Esophagus squamous epithelium (tissue), 5 donors: ENCODE measurements at places on chromosomes 7 and 10.

DNA sequence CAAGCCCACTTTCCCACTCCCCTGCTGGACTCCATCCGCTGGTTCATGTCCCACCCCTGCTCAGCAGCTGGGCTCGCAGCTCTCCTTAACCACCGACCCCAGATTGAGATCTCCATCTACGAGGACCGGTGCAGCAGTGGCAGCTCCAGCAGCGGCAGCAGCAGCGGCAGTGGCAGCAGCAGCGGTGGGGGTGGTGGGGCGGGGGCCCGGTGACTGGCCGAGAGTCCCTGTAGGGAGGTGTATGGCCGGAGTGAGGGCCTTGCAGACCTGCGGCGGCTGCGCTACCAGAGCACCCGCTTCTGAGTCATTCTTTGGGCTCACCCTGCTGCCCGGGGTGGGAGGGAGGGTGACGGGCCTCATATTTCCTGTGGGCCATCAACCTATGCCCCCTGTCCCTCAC, 15.8 kb downstream of the GOLGA7B start:
- no peak for DNase-seq

DNA sequence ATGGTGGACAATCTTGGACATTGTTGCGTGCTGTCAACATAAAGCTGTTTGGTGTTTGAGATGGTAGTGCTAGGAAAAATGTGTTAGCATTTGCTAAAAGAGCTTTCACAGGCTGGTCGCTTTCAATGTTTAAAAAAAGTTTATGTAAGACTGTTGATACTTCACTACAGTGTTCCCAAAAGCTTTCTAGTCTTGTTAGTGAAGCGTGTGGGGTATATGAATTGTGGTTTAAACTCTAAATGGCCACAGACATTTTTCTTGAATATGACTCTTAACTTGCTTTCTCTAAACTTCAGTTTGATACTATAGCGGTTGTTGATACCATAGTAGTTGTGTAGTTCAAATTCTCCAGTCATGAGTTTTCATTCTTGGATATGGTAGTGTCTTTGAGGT, 44.9 kb downstream of the MCU start:
- no peak for DNase-seq

GRCh38 chr10:66983475-66983818, 57.6 kb downstream of the LRRTM3 start:
- no peak for DNase-seq

- DNase-seq, result no peak
These were observed 465.9 kb upstream of the CELF2 start for GRCh38 chr10:10551596-10552301.

DNA sequence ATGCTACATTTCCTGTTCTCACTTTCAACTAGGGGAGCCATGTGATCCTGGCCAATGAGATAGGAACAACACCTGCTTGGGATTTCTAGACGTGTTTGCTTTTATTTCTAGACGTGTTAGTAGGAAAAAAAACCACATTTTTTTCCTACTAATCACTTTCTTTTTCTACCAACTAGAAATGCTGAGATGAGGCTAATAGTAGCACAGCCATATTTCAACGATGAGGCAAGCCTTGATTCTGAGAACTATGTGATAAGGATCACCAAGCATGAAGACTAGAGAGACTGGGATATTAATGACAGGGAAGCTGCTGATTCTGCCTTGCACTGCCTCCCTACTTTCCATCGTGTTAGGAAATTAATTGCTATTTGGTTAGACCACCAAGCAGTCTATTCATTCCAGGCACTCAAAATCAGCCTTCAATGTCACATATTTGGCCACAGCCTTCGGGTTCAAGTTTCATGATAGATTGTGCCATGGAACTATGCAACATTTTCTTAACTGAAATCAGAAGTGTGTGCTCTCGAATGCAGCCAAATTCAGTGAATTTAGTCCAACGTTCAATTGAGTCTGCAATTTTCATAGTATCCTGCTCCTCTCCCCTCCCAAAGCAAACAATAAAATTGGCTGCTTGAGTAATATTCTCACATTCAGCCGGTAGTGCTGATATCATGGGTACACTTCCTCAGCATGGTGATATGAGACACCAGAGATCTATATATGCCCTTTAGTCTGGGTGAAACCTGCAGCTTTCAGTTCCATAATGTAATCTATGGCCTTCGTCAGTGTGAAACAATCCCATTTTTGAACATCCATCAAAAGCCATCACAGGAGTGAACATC, 98.1 kb downstream of the GPR37 start:
- no peak for DNase-seq

DNA sequence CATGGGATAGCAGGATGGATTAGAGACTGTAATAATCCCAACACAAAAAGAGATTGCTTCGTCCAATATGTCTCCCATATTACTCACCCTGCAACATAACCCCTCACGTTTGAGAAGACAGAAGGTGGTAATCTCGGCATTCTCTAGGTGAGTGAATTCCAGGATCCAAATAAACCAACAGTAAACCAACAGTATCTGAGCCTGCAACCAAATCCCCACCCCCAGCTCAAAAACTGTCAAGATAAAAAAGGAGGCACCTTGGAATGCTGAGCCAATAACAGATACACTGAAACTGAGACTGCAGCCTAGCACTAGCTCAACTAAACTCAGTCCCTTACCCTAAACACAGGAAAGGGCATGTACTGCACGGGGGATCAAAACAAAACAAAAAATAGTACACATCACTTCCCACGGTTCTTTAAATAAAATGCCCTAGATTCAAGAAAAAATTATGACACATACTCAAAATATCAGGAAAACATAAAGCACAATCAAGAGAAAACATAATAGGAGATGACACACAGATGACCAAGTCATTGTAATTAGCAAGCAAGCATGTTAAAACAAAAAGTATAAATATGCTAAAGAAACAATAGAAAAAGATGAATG, 28.0 kb downstream of the IPMK start:
- DNase-seq, result no peak

- DNase-seq, result no peak
These were observed 635.7 kb upstream of the ANKRD30A start for GRCh38 chr10:36489611-36490228.

GRCh38 chr10:50805981-50806622, 66.4 kb downstream of the ASAH2B start:
- DNase-seq, result no peak

GRCh38 chr7:135974667-135975066, 2.5 kb downstream of the MTPN start:
- no peak for DNase-seq

DNA sequence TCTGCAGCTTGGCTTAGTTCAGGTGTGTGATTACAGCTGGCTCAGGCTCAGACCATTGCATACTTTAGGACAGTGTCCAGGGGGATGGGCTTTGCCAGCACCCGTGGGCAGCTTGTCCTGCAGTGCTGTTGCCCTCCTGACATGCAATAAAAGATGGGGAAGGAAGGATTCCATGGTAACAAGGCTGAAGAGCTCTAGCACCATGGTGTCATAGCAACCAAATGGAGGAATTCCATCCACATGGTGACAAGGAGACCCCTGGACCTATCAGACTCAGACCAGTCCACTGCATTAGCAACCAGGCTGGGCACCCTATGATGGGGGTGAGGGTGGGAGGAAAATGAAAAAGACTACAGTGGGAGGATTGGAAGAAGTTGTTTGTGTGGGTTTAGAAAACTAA, 49.9 kb downstream of the SORCS3 start:
- no peak for DNase-seq

DNA sequence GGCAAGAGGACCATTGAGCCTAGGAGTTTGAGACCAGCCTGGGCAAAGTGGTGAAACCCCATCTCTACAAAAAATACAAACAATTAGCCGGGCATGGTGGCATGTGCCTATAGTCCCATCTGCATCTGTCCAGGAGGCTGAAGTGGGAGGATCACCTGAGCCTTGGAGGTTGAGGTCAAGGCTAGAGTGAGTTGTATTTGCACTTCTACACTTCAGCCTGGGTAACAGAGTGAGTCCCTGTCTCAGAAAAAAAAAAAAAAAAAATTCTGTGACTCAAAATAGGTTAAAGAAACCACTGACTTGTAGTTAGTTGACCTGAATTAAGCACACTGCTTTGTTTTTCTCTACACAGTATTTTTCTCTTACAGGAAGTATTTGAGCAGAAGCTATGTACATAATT, 74.4 kb downstream of the METTL2B start:
- no peak for DNase-seq

- no peak for DNase-seq
These were observed 826.3 kb upstream of the MBL2 start for GRCh38 chr10:53598914-53599313.

DNA sequence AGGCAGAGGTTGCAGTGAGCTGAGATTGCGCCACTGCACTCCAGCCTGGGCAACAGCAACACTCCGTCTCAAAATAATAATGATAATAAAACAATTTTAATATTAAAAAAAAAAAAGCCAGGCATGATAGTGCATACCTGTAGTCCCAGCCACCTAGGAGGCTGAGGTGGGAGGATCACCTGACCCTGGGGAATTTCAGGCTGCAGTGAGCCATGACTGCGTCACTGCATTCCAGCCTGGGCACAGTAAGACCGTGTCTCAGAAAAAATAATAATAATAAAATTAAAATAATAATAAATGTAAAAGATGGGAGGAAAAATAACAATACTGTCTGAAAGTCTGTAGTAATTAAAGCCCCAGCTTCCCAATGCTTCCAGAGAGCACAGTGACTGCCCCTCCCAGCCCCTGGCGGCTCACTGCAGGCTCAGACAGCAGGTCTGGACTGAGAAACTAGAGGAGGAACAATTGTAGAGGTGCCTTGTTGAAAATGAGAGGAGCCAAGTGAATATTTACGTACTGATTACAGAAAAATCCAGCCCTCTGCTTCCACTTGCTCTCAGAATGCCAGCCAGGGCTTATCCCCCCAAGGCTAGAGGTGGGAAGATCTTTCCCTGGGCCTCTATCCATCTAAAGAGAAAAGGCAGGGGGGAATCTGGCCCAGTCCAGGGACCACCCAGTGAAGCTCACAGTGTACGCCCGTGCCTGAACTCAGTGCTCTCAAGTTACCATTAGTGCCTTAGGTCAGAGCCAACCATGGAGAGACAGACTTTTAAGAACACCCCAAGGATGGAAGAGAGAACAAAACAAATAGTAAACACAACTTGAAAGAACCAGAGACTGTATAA, 112.8 kb downstream of the PARD3 start:
- no peak for DNase-seq

DNA sequence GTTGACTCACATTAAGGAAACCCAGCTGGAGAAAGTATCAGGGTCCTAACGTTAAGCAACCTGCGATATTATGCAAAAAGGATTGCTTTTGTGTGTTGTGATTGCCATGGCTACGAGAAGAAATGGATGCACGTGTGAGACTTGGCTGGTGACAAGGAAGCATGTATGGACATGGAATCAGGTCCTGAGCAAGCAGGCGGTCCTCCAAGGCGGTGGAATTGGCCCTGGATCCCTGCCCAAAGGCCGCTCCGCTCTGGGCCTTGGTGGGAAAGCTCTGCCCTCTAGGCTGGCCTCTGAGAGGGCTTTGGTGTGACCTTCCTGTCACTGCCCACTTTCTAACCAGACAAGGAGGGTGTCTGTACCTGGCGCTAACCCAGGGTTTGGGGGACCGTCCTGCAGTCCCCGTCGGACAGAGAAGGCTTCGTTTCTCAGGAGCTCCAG, 192.1 kb downstream of the EBF3 start:
- no peak for DNase-seq

- DNase-seq, result no peak
These were observed 543.8 kb downstream of the ARL4A start for GRCh38 chr7:13231216-13231615.

DNA sequence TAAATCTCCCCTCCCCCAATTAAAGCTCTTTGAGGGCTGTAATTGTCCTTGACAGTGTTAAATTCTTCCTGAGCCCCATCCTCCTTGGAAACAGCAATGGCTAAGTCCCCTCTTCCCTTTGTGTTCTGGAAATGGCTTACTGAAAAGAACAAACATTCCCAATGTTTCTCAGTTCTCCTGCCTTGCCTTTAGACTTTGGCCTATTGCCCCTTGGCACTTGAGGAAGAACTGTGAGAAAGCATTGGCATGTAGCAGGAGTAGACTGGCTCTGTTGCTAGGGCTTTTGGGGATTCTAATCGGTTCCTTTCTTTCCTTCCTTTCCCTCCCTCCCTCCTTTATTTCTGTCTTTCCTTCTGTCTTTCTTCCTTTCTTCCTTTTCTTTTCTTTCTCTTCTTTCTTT, 463.3 kb upstream of the PODXL start:
- DNase-seq, result no peak

- no peak for DNase-seq
These were observed 109.3 kb downstream of the ETV1 start for GRCh38 chr7:13879994-13880686.

DNA sequence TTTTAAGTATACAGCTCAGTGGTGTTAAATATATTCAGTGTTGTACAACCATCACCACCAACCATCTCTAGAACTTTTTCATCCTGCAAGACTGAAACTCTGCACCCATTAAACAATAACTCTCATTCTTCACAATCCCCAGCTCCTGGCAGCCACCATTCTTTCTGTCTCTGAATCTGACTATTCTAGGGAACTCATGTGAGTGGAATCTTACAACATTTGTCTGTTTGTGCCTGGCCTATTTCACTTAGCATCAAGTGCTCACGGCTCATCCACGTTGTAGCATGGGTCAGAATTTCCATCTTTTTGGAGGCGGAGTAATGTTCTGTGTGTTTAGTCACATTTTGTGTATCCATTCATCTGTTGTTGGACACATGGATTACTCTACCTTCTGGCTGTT, 40.8 kb upstream of the PFKFB3 start:
- no peak for DNase-seq

GRCh38 chr10:63522995-63523394, 1.8 kb downstream of the REEP3 start:
- no peak for DNase-seq

GRCh38 chr7:1269336-1269890, 36.7 kb downstream of the UNCX start:
- no peak for DNase-seq

- DNase-seq, result no peak
These were observed 600.1 kb upstream of the STEAP1 start for GRCh38 chr7:89554209-89554608.

DNA sequence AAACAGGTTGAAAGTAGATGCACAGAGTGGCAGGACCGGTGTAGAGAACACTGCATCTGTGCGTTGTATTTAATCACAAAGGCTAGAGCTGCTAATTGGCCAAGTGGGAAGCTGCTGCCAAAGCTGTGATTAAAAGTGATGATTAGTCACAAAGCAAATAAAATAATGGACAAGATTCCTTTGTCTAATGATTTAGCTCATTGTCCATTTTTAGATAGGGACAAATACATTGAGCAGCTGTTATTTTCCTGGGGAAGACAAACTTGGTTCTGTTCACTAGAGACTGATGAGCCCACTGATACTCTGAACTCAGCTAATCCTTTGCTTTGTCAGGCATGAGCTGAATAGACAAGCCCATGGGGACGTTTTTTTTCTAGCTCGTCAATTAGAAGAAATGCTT, 19.7 kb downstream of the UBE3C start:
- DNase-seq, result no peak

DNA sequence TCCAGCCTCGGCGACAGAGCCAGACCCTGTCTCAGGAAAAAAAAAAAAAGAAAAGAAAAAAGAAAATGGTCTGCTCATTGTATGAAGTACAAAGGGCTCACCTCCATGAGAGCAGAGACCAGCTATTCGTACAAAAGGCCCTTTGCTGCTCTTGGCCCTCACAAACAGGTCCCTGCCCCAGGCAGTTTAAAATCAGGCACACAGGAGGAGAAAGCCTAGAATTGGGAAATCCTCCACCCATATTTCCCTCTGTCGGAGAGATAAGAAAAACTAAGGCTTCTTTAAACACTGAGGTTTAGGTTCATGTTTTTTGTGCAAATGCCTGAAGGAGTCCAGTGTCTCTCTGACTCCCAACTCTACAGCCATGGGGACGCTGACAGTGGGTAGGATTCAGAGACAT, 15.1 kb downstream of the GNA12 start:
- no peak for DNase-seq
